GM23248 (cell line): ENCODE measurements at places on chromosomes 16 and 17.

GRCh38 chr17:6473128-6473767, 29.0 kb downstream of the PIMREG start:
- peak; percentile 81 for DNase-seq

GRCh38 chr17:75468291-75468754, 11.9 kb downstream of the TMEM94 start:
- no peak for DNase-seq

DNA sequence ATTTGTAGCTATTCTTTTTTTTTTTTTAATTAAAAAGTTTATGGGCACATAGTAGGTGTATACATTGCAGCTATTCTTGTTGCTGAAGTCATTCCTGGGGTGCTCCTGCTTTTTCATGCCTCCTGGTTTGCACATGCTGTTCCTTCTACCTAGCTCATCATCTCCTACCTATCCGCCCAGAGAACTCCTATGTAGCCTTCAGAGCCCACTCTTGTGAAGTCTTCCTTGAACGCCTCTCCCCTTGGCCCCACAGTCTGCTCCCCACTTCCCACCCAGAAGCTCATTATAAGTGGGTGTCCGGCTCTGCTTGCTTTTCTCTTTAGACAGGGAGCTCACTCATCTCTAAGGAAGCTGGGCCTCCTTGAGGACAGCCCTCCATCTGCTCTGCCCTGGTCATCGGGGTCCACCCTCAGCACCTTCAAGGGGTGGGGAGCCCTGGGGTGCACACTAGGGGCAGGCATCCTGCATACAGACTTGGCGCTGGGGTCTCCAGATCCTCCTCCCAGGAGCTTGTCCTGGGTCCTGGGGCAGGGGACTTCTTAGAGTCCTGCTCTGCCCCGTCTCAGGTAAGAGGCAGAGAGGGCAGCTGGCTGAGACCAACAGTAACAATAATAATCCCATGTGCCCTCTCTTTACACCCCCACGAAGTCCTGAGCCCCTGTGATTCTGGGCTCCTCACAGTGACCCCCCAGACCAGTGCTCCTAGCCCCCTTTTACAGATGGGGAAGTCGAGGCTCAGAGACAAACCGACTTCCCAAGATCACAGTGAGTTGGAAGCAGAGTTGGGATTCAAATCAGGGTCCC, 3.5 kb upstream of the B9D1 start:
- no peak for DNase-seq

DNA sequence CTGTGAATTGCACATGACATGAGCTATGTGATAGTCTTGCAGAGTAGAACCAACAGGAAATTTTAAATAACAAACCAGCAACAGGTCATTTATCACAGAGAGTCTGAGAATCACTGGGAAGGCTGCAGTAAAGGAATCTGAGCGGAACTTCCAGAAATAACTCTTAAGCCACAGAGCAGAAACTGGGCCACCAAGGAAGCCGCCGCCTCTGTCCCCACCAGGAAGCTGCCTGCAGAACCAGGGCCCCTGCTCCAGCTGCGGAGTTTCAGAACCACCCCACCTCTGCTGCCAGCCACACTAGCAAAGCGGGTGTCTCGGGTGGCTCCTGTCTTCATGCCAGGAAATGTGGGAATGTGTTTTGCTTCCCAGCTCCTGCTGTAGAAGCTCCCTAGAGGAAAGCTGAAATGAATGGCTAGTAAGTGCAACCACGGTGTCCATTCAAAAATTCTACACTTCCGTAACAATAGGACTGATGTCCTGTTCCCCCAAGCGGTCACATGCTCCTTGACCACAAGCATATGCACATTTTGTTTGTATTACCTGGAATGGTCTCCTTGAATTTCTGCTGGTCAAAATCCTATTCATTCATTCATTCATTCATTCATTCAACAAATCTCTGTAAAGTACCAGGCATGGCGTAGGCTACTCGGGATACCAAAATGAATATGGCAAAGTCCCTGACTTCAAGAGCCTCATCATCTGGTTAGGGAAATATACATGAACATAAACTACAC, 7.7 kb upstream of the ITPRIPL2 start:
- DNase-seq = no peak

DNA sequence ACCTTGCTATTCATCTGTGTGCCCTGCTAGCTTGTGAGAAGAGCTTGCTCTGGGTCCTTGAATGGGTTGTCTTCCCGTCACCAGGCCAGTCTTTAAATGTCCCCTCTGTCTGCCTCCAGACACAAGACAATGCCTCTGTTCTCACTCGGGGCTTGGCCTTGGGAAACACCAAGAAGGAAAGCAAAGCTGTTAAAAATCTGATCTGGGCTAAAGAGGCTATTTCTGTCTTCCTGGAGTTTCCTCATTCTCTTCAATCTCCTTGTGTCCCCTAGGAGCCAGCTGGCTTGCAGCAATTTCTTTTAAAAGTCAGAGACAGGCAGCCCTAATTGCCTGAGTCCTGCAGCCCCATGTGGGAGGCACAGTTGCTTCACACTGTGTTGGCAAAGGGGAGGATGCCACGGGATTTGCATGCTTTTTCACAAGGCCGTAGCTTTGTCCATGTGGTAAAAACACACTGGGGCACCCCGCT, 2.5 kb downstream of the DNAI2 start:
- no peak for DNase-seq

- DNase-seq = no peak
Observed at GRCh38 chr16:19994466-19995170, 79.1 kb downstream of the GPR139 start.

DNA sequence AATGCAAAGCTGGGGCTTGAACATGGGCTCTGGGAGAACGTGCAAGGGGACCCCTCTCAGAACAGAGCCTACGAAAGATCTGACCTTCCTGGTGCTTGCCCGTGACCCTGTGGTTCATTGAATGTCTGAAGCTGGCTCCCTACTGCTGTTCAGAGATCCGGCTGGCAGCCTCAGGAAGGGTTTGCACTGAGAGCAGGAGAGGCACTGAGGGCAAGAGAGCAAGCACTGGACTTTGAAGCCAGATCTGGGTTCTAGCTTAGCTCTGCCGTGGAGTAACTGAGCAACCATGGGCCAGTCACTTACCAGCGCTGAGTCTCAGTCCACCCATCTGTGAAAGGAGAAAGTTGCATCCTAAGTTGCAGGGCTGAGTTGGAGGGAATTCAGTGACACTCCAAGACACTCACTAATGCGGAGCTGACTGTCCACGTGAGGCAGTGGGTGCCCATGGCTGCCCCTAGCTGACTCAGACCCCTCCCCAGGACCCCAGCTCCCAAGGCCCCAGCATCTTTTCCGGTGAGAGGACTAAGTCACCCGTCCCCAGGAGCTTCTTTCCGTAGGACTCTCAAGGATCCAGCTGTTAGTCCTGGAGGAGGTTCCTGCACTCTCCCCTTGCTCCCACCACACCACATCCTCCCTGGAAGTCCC, 41.3 kb downstream of the BEAN1 start:
- DNase-seq = no peak

DNA sequence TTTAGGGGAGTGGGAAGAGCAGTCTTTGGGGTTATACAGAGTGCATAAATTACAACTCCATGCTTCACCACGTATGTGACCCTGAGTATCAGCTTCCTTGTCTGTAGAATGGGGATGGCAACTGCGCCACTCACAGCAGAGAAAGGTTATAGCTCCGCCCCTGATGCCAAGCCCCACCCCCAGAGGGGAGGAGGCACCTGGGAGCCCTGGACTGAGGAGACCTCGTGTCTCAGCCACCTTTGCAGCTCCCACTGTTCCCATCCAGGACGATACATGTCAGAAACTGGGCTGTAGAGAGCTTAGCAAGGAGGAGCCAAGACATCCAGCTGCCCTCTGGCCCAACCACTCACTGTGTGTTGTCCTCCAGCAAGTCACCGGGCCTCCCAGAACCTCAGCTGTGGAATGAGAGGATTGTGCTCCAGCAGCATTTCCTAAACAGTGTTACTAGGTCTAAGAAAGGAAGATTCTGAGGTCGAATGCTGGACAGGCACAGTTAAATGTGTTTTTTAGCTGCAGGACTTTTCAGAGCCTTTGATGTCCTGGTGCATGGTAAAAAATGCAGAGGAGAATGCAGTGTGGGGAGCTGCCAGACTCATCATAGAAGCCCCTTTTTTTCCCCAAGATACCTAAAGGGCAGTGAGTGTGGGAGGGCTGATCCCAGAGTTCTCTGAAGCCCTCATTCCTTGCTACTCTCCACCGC, 49.4 kb downstream of the BEAN1 start:
- peak; percentile 27 for DNase-seq

- DNase-seq = peak; percentile 69
Observed at GRCh38 chr17:74744714-74745547, 3.5 kb upstream of the NHERF1 start.

- no peak for DNase-seq
Observed at GRCh38 chr16:24051125-24051524, 205.0 kb upstream of the CACNG3 start.

DNA sequence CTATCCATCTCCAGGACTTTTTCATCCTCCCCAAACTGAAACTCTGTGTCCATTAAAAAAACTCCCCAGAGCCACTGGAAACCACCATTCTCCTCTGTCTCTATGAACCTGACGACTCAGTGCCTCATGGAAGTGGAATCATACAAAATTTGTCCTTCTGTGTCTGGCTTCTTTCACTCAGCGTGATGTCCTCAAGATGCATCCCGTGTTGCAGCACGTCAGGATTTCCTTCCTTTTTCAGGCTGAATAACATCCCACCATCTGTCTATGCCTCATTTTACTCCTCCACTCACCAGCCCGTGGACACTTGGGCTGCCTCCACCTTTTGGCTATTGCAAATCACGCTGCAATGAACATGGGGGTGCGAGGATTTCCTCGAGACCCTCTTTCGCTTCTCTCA, 12.6 kb upstream of the ALDH3A1 start:
- DNase-seq = no peak

- DNase-seq = no peak
Observed at GRCh38 chr16:89200850-89201411, 594 bp upstream of the SLC22A31 start.

- DNase-seq = no peak
Observed at GRCh38 chr16:24349320-24349719, 93.2 kb downstream of the CACNG3 start.

DNA sequence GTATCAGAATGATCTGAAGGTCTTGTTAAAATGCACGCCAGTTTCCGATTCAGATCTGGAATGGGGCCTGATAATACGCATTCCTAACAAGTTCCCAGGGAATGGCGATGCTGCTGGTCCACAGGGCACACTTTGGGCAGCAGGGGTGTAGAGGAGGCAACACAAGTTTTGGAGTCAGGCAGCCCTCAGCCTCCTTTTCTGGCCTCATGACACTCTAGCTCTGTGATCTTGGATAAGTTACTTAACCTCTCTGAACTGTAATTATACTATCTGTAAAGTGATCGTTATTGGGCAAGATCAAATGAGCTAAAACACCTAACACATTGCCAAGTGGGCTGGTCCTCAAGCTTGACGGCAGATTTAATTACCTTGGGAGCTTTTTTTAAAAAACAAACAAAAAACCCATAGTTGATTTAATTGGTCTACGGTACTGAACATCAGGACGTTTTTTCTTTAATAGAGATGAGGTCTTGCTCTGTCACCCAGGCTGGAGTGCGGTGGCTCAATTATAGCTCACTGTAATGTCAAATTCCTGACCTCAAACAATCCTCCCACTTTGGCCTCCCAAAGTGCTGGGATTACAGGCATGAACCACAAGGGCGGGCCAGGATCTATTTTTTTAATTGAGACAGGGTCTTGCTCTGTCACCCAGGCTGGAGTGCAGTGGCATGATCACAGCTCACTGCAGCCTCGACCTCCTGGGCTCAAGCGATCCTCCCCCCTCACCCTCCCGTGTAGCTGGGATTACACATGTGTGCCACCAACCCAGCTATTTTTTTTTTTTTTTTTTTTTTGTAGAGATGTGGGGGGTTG, 10.0 kb upstream of the MRPS23 start:
- DNase-seq = no peak

GRCh38 chr16:57185446-57185944, 344 bp downstream of the PSME3IP1 start:
- DNase-seq = peak; percentile 89
